HTR-8/SVneo (cell line): ENCODE measurements at places on chromosomes 5 and 9.

DNA sequence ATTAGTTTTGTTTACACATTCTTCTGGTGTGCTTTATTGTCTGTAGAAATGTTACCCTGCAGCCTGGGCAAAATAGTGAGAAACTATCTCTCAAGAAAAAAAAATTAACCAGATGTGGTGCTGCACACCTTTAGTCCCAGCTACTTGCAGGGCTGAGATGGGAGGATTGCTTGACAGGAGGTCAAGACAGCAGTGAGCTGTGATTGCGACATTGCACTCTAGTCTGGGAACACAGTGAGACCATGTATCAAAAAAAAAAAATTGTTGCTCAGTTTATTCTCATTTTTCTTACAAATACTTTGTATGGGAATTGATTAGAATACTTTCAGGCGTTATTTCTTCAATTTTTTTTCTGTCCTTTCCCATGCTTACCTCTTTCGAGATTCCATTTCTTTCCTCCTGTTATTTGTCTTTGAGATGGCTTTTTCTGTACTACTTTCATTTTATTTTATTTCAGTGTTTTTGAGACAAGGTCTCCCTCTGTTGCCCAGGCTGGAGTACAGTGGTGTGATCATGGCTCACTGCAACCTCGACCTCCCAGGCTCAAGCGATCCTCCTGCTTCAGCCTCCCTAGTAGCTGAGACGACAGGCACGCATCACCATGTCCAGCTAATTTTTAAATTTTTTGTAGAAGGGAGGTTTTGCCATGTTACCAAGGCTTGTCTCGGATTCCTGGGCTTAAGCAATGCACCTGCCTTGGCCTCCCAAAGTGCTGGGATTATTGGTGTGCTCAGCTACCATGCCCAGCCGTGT is 24.9 kb downstream of the TENT2 start:
- no peak for DNase-seq

GRCh38 chr5:9192266-9192665 is 353.6 kb downstream of the SEMA5A start:
- no peak for DNase-seq

- no peak for DNase-seq
These were observed 2.7 kb downstream of the UBAC1 start for GRCh38 chr9:135958485-135958884.

GRCh38 chr9:121782514-121783110 is 131.2 kb downstream of the DAB2IP start:
- no peak for DNase-seq

DNA sequence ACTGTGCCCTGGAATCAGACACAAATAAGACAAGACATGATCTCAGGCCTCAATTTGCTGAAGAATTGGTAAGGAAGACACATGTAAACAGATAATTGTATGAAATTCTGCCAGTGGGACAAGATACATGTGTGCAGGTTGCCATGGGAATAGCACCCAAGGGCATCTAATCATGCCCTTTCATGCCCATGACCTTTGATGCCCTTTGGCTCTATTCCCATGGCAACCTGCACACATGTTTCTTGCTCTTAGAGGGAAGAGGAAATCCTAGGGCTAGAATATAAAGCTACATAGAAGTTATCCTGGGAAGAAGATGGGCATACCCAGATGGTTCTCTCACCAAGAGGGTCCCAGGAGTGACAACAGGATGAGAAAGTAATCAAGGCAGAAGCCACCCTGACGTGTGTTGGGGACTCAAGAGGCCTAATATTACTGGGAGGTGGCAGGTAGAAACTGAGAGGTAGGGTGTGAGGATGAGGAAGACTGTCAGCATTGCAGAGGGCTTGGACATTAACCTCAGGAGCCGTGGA is 34.4 kb downstream of the P4HA2 start:
- no peak for DNase-seq

GRCh38 chr9:3912280-3912679 is 386.5 kb upstream of the RFX3 start:
- no peak for DNase-seq

DNA sequence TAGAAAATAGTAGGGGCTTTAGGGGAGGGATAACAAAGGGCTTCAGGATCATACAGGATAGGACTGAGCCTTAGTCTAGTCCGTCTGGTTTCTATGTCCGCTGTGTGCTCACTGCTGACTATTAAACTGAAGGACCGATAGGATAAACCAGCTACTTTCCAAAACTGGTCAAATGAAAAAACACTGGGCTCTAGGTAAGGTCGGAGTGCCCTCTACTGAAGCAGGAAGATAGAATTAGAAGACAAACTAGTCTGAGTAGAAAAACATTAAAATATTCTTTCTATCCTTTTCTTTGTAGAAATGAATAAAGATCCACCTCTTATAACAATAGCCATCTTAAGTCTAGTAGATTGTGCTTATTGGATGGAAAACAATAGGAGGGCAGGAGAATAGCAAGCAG is 133.6 kb downstream of the CEMIP2 start:
- no peak for DNase-seq

DNA sequence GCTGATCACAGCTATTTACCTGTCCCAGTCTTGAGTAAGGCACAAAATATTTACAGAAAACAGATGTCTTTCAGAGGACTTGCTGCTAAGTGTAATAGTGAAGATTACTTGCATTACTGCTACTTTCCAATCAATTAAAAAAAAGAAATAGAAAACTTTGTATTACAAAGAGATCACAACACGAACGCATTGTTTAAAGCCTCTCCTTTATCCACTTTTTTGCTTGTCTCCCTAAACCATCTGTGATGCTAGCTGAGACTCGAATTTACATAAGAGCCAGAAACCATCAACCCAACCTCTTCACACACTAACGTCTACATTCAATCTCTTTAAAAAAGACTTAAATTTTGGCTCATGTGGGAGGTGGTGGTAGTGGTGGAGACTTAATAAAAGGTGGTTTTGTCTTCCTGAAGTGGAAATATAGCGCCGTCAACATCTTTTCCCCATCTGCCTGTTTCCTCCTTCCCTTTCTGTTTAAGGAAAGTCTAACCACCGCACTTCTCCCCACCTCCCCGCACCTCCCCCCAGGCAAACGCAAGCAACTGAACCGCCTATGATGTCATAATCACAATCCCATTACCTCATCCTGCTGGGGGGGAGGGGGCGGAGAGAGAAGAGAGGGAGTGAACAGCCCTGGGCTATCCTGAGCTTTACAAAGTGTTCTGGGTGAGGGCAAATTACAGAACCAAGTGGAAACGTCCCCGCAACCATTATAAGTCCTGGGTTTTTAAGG is 948 bp upstream of the FAM53C start:
- peak; percentile 68 for DNase-seq

- DNase-seq = no peak
These were observed 194.0 kb downstream of the BNC2 start for GRCh38 chr9:16676519-16676918.

DNA sequence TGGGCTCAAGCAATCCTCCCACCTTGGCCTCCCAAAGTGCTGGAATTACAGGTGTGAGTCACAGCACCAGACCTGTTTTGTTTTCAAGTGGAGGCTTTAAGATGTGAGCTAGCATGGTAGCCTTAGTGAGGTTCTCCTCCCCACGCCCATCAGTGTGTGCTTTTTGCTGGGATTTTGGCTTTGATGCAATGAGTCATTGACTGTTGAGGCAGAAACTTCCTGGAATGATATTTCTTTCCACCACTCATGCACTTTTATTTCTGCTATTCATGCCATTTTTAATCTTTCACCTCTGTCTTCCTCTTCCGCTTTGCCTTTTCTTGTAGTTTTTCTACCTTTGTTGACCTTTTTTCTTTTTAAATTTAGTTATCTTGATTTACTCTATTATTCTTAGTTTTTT is 4.2 kb upstream of the NFIL3 start:
- no peak for DNase-seq

- DNase-seq = no peak
These were observed 126.7 kb upstream of the PTGER4 start for GRCh38 chr5:40552981-40553380.

DNA sequence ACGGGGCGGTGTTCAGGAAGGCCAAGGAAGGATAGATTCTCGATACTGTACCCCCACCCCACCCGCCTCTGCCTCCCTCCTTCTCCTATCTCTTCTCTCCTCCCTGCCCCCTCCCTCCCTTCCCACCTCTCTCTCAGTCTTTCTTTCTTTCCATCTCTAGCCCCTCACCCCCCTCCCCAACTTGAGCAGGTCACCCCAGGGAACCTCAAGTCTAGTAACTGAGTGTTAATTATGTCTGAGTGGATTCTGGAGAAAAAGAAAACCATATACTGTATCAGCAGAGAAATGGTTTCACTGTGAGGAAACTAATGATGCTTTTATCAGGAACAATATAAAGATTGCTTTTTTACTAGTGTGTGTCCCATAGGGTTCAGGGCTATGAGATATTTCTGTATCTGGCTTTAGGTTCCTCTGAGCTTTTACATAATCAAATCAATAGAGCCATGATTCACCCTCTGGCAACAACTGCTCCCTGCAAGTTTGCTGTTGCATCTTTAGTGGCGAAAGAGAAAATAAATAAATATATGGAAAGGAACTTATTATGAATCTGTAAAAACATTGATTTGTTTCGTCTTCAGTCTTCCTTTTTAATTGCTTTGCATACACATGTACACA is 639.7 kb downstream of the CCDC171 start:
- no peak for DNase-seq

DNA sequence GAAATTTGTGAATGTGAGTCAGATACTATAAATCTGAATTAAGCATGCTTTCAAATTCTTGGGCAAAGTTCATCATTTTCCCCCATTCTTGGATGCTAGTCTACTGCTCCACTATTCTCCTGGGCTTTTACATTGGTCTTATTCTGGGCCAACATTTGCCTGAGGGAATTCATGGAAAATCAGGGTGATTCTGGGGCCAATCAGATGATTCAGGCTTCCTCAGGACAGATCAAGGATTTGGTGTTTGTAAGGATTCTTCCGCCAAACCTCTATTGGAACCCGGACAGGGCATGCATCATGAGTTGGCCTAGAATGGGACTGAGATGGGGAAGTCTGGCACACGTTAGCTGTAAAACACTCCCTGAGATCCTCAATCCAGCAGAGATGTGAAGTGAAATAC is 113.8 kb downstream of the MEF2C start:
- no peak for DNase-seq

GRCh38 chr5:122413722-122414121 is 101.7 kb downstream of the SNCAIP start:
- DNase-seq = no peak

GRCh38 chr5:123810746-123811340 is 298.9 kb downstream of the CSNK1G3 start:
- no peak for DNase-seq

DNA sequence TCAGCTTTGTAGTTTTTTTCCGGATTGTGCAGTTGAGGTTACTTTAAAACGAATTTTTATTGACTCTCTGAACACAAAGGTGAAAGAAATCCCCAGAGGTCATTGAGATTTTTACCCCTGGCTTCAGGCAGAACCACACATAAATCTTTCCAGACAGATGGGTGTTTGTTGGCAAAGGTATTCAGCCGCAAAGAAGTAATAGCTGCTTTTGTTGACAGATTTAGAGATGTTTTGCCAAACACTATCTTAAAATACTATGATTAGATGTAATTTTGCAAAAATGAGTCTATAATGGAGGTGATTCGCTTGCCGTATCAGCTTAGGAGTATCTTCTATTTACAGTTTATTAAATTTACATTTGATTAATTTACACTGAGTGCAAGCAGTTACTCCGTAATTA is 418.3 kb upstream of the CLINT1 start:
- no peak for DNase-seq

DNA sequence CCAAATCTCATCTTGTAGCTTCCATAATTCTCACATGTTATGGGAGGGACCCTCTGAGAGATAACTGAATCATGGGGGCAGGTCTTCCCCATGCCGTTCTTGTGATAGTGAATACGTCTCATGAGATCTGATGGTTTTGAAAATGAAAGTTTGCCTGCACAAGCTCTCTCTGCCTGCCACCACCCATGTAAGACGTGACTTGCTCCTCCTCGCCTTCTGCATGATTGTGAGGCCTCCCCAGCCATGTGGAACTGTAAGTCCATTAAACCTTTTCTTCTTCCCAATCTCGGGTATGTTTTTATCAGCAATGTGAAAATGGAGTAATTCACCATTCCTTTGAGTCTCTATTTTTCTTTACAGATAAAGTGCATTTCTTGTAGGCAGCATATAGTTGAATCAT is 66.9 kb upstream of the FNIP1 start:
- no peak for DNase-seq

GRCh38 chr5:44665101-44665701 is 143.5 kb upstream of the MRPS30 start:
- no peak for DNase-seq

DNA sequence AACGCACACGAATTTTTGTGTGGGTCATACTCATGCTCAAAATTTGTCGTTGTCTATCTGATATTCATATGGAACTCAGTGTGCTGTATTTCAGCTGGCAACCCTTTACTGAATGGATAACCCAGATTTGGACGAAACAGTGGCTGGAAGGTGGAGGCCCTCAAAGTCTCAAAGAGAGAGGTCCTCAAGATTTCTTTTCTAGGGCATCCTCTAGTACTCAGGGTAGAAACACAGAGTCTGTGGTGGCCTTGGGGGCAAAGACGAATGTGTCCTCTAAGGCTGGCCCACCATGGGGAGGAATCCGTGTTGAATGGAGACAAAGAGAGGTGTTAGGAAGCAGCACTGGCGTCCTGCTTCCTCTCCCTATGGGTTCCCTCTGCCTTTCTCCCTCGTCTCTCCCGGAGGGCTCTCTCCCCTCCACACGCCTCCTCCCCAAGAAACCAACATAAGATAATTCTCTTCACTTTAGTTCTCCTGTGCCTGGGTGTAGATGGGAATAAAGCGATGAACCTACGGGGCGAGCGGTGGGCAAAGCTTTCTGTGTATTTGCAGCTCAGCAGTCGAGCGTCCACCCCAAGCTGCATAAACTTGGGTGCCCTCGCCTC is 333.7 kb downstream of the CWC27 start:
- DNase-seq = no peak

DNA sequence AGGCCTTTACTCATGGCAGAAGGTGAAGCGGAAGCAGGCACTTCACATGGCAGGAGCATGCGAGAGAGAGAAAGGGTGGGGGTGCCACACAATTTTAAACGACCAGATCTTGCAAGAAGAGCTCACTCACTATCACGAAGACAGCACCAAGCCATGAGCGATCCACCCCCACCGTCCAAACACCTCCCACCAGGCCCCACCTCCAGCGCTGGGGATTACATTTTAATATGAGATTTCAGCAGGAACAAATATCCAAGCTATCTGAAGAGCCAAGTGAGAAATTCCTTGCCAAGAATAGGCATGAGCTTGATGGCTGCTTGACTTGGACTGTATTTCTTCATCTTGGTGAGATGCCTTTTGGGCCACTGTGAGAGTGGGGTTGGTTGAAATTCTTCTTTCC is 88.0 kb downstream of the PDZD2 start:
- no peak for DNase-seq

GRCh38 chr5:170108266-170108785 is 2.6 kb downstream of the FOXI1 start:
- no peak for DNase-seq
